T-helper 2 cell (primary cell): ENCODE measurements at places on chromosomes 4 and X.

DNA sequence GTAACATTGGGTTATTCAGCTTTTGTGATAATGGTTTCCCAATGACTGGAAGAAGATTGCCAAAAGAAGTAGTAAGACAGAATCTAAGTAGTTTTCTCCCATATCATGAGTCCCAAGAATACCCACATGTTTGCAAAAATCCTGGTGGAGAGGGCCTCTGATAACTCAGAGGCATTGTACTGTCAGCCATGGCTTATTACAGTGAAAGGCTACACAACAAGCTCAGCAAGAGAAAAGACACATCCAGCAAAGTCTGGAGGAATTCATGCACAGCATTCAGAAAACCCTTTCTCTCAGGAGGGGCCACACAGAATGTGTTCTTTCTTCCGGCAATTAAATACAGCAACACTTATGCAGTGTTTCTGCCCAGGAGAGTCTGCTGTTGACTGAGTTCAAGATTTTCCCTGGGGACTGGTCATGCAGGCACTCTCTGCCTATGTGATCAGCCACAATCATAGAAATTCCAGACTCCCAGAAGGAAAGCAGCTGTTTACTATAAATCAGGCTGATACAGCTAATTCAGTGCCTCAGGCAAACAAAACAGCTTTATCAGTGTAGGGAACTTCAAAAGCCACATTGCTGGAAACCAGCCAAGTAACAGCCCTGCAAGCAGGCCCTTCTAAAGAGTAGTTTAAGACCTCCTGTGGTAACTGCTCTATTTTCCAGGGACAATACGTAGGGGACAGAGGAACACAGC, 937.1 kb downstream of the CCSER1 start:
- no peak for DNase-seq

- no peak for DNase-seq
These were observed 3.7 kb downstream of the ZFP92 start for GRCh38 chrX:153414856-153415510.

GRCh38 chr4:37864786-37865185, 26.1 kb upstream of the TBC1D1 start:
- DNase-seq, result no peak

DNA sequence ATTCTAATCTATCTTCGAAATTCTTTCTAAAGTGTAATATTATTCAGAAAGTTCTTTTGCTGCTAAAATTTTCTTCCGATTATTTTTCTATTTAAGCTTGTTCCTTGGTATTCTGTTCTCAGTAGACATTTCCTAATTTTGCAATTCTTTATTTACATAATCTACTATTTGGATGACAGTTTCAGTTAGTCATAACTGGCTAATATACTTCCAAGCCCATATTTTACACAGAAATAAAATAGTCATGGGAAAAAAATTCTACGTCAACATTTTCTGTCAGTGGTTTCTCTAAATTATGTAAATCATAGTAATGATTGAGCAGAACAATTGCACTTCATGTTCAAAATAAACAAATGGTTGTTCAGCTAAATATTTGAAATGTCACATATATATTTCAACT, 178.0 kb upstream of the ANKRD50 start:
- no peak for DNase-seq

DNA sequence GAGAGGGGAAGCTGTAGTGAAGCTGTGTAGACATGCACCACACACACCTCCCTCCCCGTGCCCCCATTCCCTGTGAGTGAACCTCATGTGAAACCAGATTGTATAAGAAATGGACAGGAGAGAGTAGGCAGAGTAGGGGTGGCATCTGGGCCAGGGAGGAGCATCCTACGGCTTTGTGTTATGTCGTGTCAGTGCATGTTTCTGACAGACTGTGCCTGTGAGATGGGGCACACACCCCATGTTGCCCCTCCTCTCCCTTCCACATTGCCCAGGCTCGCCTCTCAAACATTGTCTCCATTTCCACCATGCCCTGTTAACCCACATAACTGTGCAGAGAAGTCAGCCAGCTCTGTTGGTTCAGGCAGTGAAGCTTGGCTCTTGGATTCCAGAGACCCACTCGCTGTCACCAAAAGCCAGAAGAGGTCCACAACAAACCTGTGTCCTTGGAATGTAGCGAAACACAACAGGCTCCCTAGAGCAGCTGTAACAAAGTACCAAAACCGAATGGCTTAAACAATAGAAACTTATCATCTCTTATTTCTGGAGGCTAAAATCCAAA, 56.1 kb downstream of the SLC9A6 start:
- DNase-seq, result no peak

- DNase-seq, result no peak
These were observed 155.6 kb upstream of the PACRGL start for GRCh38 chr4:20544645-20545044.

- no peak for DNase-seq
These were observed 54.4 kb downstream of the KLHL4 start for GRCh38 chrX:87571964-87572363.

- DNase-seq, result no peak
These were observed 23.3 kb upstream of the CBLL2 start for GRCh38 chrX:22249371-22249770.

DNA sequence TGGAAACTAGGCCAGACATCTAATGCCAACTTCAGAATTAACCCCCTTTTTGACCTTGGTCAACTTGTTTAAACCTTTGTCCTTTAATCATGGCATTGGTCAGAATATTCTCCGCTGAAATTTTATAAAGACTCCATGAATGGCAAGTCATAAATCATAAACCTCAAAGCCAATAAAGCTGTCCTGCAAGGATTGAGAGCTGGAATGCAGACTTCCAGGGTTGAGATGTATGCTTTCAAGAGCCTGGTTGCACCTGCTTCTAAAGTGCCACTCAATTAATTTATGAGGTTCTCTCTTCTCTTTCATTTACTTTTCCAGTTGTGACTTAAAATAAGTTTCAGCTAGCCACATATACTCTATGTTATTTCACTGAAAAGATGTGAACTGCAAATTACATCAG, 136.2 kb upstream of the HCCS start:
- DNase-seq, result no peak

- no peak for DNase-seq
These were observed 541.3 kb downstream of the GBA3 start for GRCh38 chr4:23234018-23234417.

GRCh38 chr4:139872274-139872673, 206.7 kb downstream of the MGST2 start:
- no peak for DNase-seq

DNA sequence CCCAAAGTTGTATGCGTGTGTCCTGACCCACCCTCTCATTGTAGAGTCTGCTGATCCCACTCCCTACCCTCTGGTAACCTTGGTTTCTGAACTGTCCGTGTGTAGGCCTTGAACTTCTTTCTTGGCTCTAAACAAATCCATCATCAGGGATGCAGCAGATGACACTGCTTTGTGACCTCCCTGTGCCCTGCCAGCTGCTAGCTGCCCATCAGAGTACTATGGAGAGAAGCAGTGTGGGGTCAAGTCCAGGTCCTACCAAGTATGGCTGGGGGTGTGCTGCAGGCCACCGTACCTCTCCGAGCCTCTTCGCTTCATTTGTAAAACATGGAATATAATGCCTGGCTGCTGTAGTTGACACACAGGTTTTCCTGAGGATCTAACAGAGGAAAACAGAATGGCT, 183.5 kb upstream of the RBPJ start:
- DNase-seq, result no peak

GRCh38 chr4:14646831-14647230, 355.4 kb upstream of the CPEB2 start:
- no peak for DNase-seq
